Epithelial cell of esophagus (primary cell): ENCODE measurements at places on chromosomes 3 and 15.

- DNase-seq, result peak; percentile 20
Measured at GRCh38 chr3:14827776-14828175, 9.0 kb downstream of the FGD5 start.

DNA sequence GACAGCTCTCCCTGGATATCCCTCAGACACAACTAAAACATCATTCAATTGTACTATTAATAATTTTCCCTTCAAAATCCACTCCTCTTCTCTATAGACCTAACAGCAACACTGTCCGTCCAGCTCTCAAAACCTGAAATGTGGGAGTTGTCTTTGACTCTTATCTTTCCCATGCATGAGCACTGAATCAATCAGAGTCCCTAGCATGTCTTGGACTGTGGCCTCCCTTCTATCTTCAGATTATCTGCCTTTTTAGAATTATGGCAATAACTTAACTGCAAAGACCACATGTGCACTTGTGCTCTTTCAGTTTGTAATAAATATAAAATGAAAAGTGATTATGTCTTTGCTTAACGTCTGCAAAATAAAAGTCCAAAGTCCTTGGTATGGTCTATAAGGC is 107.0 kb downstream of the UBE3A start:
- no peak for DNase-seq

DNA sequence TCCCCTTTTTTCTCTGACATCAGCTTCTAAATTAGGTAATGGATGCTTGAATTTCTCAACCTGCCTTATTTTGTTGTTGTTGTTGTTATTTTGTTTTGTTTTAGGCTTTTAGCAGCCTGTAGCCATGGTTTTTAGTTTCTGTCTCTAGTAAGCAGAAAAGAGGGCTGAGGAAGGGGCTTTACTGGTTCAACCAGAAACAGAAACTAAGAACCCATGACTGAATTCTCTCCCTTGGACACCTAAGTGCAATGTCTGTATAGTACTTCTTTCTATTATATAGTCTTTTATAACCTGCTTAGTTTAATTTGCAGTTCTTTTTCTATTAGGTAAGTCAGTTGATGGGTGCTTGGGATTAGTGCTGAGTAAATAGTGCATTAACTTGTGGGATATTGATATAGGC is 129.0 kb downstream of the BBX start:
- no peak for DNase-seq

GRCh38 chr3:36959821-36960220 is 15.0 kb upstream of the TRANK1 start:
- DNase-seq, result peak; percentile 7

GRCh38 chr3:89571707-89572106 is 464.3 kb downstream of the EPHA3 start:
- DNase-seq, result no peak

DNA sequence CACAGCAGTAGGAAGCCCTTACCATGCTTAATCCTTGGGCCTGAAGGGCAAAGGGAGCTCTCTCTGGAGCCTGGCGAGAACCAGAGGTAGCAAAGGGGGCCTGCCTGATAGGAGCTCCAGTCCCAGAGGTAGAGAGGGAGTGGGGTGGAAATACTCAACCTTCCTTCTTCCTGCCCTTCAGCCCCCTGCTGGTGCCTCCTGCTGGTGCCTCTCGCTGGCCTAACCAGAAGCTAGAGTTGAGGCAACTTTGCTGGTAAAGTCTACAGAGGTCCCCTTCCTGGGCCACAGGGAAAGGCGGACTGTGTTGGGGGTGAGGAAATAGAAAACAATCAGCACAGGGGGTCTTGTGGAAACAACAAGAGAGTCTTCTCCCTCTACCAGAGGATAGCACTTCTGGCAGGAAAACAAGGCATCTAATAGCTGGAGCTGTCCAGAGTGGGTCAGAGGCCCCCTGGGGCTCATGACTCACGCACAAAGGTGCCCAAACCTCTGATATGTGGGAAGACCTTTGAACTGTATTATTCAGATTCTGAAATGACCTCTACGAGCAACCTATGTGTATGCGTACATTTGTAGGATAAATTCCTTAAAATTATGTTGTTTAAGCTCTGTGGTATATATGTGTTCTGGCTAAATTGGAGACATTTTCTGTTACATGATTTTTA is 133.9 kb downstream of the LRRC28 start:
- DNase-seq, result no peak

- DNase-seq, result peak; percentile 93
Measured at GRCh38 chr3:185411133-185411532, 48.2 kb downstream of the MAP3K13 start.

DNA sequence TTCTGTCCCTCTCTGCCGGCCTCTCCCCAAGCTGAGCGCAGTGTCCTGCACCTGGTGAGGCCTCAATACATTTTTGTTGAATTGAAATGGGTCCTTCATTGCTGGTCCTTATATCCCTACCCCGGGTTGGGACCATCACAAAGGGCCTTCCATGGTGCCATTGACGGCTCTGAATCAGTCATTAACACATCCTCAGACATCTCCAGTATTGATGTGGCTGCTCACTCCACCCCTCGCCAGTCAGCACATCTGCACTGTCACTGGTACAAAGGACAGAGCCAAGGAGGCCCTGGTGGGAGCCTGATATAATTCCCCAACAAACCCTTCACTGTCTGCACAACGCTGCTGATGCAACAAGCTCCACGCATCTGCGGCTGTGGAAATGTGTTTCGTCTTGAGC is 191.6 kb upstream of the TOPAZ1 start:
- no peak for DNase-seq

- DNase-seq, result no peak
Measured at GRCh38 chr3:107432646-107433045, 55.4 kb downstream of the CCDC54 start.

DNA sequence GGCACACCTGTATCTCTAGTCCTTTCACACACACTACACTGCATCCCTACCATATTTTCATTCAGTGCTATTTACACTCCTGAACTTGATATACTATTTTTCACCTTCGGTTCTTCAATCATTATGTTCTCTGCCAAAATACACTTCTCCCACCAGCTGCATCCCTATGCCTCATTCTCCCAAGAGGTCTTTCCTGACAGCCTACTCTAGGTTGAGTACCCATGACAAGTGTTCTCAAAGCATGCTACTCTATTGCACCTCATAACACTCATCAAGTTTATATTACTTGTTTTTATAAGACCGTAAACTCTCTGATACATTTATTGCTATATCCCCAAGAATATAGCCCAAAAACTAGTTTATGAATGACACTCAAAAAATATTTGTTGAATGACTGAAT is 549.5 kb downstream of the PYDC2 start:
- no peak for DNase-seq

- peak; percentile 68 for DNase-seq
Measured at GRCh38 chr3:155676252-155676981, 68.5 kb downstream of the PLCH1 start.

GRCh38 chr3:75262661-75263060 is 401.5 kb upstream of the FRG2C start:
- peak; percentile 46 for DNase-seq

DNA sequence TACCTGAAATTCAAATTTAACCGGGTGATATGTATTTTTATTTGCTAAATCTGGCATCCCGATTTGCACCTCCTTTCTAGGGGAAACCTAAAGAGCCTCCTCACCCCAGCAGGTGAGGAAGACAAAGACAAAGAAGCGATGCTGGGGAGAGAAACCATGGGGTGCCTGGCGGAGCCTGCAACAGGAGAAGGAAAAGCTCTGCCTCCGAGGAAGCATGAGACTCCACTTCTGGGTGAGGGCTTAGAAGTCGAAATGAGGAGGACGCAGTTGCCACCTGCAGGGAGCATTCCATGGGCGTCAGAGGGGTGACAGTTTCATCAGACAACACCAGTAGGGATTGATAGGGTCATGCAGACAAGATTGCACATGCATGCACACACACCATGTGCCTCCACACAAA is 30.5 kb upstream of the LYZL4 start:
- DNase-seq, result no peak

DNA sequence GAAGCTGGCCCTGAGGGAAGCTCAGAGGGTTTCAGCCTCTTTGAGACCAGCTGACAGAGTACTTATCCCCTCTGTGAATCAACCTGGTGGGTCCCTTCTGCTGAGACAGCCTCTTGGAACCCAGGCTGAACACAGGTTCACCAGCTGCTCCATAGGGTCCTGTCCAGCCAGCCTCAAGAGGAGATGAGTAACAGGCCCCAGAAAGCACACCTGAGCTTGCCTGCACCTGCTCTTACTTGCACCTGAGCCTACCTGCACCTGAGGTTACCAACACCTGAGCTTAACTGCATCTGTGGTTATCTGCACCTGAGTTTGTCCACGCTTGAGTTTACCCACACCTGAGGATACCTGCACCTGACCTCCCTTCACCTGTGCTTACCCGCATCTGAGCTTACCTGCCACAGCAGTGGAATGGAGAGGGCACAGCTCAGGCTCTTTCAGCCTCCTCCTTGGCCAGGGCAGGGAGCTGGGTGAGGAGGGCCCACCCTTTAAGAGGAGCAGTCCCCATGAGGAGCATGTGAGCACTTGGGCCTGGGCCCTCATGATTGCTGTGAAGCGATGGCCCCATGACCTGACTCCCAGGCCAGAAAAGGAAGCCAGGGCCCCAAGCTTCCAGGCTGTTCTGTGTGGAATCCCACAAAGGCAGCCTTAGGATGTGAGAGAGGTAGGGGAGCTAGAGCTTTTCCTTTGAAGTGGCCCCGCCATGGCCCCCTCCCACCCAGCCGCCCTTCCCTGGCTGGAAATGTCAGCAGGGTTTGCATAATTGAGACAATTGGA is at the start of gene TRPM1:
TRPM1 (minus strand) TSS at position 464 of the 777 bp plus-strand sequence. CDS start 20,370 bp downstream, outside the sequence.
- peak; percentile 26 for DNase-seq

GRCh38 chr15:73323956-73324355 is 44.8 kb downstream of the HCN4 start:
- no peak for DNase-seq

- peak; percentile 77 for DNase-seq
Measured at GRCh38 chr3:136932523-136932922, 25.3 kb upstream of the IL20RB start.

GRCh38 chr3:128112357-128112968 is 11.1 kb downstream of the RUVBL1 start:
- peak; percentile 87 for DNase-seq

DNA sequence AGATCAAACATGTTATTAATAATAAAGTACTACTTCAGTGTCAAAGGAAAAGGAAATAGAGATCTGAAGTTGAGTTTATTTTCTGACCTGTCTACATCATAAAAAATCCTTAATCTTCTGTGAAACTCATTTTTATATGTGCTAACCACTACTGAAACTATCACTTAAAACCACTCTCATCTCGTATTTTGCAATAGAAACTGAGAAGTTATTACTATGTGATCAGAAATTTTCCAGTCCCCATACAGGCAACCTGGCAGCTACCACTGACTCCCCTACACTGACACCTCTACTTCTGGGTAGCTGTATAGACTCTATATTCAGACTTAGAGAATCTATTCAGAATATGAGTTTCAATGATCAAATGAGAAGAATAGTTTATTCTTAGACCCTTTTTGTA is 8.3 kb downstream of the HDGFL3 start:
- no peak for DNase-seq

DNA sequence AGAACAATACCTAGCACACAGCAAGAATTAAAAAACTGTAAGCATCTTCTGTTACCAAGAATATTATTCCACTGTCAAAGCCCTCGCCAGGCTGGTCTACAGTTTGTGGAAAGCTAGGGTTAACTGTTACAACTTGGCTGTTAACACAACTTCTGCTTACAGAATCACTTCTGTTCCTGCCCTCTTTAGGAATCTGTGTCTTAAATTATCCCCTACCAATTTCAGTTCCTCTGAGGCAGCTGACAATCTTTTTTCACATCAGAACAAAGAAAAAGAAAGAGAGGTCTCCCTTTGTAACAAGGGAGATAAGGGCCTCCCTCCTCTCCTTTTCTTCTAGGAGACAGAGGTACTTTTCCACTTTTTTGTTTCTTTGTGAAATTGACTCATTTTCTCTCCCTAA is 188.9 kb downstream of the FMN1 start:
- DNase-seq, result no peak

GRCh38 chr3:188207941-188208515 is 54.1 kb downstream of the LPP start:
- no peak for DNase-seq

GRCh38 chr3:132622148-132622547 is 25.1 kb downstream of the ACKR4 start:
- no peak for DNase-seq

GRCh38 chr15:91050128-91050455 is 27.7 kb upstream of the VPS33B start:
- DNase-seq, result no peak

DNA sequence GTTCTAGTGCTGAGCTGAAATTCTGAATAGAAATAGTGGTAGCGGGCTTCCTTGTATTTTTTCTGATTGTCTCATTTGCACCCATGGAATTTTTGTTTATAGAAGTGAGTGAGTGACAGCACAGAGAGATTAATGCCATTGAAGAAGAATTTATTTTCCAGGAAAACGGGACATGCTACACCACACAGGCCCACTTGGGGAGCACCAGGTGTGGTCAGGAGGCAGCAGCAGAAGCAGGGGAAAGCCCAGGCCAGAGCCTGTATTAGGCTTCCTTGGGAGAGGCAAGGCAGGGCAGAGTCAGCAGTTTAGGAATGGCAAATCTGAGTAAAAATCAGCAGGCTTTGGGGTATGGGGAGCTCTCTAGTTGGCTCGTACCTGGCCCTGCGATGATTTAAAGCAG is 88.4 kb upstream of the ATP11B start:
- DNase-seq, result no peak

- no peak for DNase-seq
Measured at GRCh38 chr3:13124631-13125030, 51.4 kb upstream of the IQSEC1 start.

DNA sequence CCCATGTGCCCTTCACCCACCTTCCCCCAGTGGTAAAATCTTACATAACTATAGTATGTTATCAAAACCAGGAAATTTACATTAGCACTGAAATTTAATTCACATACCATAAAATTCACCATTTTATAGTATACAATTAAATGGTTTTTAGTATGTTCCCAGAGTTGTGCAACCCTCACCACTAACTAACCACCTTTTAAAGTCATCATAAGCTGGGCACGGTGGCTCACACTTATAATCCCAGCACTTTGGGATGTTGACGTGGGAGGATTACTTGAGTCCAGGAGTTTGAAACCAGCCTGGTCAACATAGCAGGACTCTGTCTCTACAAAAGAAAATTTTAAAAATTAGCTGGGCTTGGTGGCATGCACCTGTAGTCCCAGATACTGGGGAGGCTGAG is 13.7 kb downstream of the FRMD5 start:
- no peak for DNase-seq

DNA sequence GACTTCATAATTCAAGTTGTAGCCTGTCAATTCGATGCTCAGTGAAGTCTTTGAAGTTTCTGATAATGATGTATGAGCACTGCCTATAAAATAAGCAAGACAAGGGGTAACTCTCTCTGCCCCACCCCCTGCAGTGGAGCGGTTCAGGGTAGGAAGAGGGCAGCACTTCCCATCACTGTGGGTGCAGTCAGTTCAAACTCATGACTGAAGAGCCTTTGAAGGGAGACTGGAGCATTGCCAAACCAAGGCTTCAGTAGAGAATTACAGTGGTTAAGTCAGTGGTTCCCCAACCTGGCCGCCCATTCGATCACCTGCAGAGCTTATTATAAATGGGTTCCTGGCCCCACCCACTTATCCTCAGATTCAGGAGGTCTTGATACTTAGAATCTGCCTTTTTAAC is 190.6 kb downstream of the SHQ1 start:
- peak; percentile 57 for DNase-seq
